Occipital lobe (tissue), 3 donors: ENCODE measurements at places on chromosomes 3 and 15. TPM values are rescaled to one million over a fixed set of nuclear protein-coding genes. Genes with fewer than 3 reads are reported as not detected.

The DAZL gene
- not detected for total RNA-seq

The PRTG gene
- 3.0 TPM for total RNA-seq

The GPR62 gene
- total RNA-seq: 0.62 TPM

The LCTL gene
- 0.16 TPM for total RNA-seq
